ENCODE measurements at places on chromosomes 7 and 10.
A peak's percentile ranks its signal among the peaks of the same experiment; 100 is the strongest.

GRCh38 chr7:117675497-117676435 lies 195.9 kb downstream of the CFTR start:
- no peak for DNase-seq

- no peak for DNase-seq
These were observed 38.7 kb downstream of the LRRC20 start for GRCh38 chr10:70343712-70344111.

GRCh38 chr7:131819891-131820290 lies 263.5 kb upstream of the PODXL start:
- peak; percentile 96 for DNase-seq

DNA sequence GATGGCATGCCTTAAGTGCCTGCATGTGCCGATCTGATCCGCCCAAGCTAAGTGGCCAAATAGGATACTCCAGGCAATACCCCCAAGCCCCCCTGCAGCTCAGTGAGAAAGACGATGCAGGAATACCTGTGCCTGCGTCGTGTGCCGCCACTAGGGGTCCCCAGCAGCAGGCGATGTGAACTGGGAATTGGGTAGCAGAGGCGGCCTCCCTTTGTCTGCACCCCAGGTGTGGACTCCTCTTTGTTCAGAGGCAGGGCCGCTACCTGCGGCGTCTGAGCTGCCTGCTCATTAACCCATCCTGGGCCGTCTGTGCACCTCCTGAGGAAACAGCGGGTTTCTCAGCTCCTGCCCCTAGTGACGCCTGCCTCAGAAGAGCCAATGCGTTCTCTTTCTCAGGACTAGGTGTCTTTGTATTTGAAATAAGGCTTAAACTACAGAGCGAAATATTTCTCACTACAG lies 4.8 kb upstream of the CHN2 start:
- peak; percentile 54 for DNase-seq

DNA sequence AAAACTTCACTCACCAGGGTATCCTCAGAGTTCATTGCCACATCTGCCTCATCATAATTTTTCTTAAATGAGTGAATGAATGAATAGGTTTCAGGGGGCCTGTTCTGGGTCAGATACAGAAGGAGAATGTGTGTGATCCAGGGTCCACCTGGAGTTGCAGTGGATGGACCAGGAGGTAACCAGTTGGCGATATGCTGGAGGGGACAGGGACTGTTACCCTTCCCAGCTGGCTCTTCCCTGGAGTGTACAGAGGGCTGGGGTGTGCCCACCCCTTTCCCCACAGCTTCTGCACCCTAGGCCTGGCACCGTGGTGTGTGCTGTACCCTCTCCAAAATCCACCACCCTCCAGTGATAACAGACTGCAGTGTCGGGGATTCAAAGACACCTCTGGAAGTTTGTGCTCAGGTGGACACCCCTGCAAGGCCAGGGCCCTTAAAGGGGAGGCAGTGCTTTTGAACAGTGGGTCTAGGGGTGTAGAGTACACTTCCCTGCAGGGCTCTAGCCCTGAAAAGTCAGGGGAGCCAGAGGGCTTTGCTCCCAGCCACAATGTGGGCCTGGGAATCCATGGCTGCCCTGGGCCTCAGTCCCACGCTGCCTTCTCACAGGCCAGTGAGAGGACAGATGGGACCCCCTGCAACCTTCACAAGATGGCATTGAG lies 134.4 kb upstream of the UNC5B start:
- no peak for DNase-seq

DNA sequence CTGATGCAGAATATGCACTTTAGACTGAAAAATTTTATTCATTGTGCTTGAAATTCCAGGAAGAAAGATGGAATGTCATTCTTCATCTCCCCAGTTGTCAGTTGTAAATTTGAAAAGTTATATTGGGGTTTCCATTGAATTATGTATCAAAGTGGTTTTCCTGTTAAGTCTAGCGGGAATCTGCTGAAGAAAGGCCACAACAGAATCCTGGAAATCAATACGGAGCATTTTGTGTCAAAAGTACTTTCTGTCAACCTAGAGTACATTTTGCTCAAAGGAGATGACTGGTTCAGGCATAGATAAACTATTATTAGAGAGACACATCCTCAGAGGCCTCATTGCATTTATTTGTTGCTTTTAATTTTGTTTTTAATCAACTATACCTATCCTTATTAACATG lies 538.2 kb upstream of the SEMA3D start:
- DNase-seq = no peak

DNA sequence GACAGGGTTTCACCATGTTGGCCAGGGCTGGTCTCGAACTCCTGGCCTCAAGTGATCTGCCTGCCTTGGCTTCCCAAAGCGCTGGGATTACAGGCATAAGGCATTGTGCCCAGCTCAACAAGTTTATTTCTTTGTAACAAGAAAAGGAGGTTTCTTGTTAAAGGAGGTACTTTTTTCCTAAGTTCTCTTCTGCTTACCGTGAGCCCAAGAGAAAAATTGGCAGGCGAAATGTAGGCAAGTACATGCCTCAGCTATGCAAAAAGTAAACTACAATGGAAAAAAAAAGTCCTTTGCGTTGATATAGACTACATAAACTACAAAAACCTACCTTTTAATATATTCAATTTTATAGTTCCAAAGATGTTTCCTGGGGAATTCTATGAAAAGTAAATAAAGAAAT lies 122.6 kb downstream of the DKK1 start:
- DNase-seq = no peak

DNA sequence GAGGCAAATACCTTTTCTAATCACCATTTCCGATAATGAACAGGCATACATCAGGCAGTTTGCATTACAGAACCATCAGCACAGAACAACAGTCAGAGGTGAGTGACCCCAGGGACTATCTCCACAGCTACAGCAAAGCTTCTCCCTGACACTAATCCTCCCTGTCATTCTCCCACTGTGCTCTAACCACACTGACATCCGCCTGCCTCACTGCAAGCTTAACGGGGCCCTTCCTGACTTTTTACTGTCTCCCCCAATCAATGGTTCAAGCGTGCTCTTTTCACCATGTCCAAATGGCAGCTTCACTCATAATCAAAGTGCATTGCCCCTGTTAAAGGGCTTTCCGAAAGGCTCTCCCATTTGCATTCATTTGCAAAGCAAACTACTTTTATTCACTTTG lies 196.3 kb downstream of the DNAJC1 start:
- DNase-seq = no peak

- no peak for DNase-seq
These were observed 112.8 kb upstream of the PDCD4 start for GRCh38 chr10:110758898-110759297.

- DNase-seq = peak; percentile 38
These were observed 182.8 kb downstream of the ARHGAP12 start for GRCh38 chr10:31745612-31746376.

- DNase-seq = no peak
These were observed 172.2 kb upstream of the KMT2E start for GRCh38 chr7:104841798-104842197.

DNA sequence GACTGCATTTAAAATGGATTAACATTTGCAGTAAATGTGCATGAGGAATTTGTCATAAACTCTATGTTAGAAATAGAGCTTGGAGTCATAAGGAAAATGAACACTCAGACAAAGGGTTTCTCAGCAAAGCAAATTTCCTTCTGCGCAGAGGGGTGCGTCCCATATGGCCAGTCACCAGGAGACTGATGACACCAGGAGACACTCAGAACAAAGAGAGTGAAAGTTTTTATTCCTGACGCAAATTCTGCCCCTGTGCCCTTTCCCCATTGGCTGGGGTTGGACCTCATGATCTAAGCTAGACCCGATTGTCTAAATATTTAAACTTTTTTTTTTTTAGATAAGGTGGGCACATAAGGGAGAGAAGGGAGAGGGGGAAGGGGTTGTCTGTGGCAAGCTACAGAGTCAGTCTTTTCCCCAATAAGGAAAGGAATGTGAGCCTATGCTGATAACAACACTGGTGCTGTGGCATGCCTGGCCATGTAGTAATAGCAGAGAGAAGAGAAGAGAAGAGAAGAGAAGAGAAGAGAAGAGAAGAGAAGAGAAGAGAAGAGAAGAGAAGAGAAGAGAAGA lies 202.0 kb downstream of the POM121L12 start:
- DNase-seq = no peak

GRCh38 chr10:78964274-78964951 lies 104.4 kb upstream of the ZMIZ1 start:
- DNase-seq = no peak

GRCh38 chr10:43166880-43167497 lies 28.7 kb downstream of the CSGALNACT2 start:
- no peak for DNase-seq

GRCh38 chr10:81135851-81136250 lies 598.1 kb downstream of the SH2D4B start:
- DNase-seq = no peak

DNA sequence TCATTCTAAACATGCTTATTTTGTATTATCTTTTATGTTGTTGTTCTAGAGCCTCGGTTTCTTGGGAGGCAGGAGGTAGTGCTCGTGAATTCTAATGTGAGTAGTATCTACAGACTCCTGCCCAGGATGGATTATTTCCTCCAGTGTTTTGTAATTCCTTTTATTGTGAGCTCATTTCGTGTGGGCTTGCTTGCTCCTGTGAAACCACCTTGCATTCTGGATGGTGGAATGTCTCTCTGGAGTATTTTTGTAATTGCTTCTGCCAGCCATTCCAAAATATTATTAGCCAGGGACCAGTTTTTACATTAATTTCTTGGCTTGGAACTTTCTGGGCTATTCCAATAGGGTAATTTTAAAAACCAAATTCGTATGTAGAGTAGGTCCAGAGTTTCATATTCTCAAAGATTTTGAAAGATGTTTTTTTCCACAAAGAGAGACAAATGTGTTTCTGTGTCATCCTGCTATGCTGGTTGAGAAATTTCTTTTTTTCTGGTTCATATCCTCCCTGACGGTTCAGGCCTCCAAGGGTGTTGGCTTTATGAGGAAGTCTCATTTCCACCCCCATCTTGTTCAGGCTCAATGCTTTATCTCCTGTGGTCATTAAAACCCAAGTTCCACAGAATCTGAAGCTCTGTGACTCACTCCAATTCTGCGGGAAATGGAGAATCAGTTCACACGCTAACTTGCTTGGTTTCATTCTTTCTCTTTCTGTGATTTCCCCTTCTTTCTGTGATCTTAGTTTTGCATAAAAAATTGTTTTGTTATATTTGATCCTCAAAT lies 41.7 kb upstream of the CALD1 start:
- DNase-seq = no peak

- DNase-seq = no peak
These were observed 13.5 kb downstream of the SLK start for GRCh38 chr10:103980288-103980906.

- peak; percentile 33 for DNase-seq
These were observed 98.3 kb downstream of the CTTNBP2 start for GRCh38 chr7:117774943-117775342.

GRCh38 chr10:78337646-78338391 lies 304.2 kb downstream of the RPS24 start:
- DNase-seq = no peak

DNA sequence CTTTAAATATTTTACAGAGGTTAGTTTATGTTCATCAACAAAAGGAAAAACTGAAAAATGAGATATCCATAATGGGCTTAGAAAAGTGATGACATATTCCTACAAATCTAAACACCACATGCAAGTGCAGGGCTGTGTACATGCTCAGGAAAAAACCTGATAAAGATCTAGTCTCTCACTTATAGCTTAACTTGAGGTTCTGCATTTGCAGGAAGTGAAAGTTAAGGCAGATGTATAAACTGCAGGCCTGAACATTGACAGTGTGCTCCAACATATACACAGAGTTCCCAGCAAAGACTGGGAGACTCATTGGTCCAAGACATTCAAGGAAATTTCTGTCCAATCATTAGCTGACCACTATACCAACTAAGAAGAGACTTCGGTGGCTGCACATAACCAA lies 63.8 kb upstream of the RET start:
- DNase-seq = no peak

GRCh38 chr7:31302356-31302755 lies 38.2 kb downstream of the NEUROD6 start:
- DNase-seq = no peak

DNA sequence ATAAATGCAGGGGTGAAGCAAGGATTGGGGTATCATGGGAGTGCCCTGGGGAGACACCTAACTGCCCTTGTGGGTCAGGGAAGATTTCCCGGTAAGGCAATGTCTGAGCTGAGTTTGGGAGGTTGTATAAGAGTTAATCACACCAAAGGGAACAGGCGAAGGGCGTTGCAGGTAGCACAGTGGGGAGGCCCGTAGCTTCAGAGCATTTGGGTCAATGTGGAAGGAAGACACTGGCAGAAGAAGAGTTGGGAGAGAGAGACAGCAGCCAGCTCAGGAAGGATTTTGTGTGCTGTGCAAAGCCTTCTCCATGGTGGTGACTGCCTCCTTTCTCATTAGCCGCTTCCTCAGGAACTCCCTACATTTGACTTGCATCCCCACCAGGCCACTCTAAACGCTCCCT lies 80.8 kb upstream of the LEP start:
- no peak for DNase-seq

DNA sequence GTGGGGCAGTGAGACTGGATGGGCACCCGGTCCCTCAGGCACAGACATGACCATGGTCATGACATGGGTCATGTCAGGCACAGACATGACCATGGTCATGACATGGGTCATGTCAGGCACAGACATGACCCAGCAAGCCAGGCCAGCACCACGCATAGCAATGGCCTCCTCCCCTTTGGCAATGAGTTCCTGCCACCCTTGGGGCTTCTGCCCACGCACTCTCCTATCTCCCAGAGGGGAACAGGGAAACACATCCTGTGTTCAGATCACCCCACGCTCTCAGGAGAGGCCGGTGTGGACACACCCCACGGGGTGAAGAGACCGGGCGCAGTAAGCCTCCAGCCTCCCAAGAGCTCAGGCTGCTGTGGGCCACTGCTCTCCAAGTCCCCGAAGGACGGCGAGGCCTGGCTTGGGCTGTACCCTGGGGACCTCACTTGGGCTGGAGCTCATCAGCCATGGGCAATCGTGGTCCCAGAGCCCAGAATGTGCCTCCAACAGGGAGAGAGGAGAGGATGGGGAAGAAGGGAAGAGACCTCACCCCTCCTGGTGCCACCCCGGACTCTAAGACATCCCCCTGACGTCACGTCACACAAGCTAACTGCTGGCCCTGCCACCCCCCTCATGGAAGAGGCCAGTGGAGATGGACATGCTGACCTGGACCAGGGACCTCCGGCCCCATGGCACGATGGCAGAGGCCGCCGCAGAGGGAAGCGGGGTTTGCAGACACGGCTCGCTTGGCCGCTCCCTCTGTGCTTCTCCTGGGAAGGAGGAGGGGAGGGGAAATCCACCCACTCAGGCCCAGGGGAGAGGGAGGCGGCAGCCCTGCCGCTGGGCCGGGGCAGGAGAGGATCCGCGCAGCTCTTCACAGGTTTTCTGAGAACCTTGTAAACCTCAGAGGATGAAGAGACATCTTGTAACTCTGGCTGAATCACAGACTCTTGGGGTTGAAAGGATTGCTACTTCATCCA lies 269.6 kb downstream of the ELFN1 start:
- no peak for DNase-seq

DNA sequence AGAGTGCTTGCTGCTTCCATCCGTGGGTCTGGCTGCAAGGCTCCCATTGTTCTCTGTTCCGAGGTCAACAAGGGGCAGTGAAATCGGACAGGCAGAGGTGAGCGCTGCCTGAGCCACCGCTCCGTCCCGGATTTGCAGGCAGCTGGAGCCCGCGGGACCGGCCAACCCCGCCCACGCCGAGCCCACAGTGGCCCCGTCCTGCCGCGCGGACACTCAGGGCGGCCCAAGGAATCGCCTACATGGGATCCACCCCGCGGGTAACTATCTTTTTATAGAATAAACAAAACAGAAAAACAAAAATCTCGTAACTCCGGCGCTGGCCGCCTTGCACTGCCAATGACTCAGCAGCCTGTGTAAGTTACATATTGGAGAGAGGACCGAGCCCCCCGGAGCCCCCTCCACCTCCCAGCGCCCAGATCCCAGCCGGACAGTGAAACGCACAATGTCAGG lies 1.9 kb downstream of the BNIP3 start:
- DNase-seq = no peak
